ENCODE measurements at places on chromosomes 5 and 9.

DNA sequence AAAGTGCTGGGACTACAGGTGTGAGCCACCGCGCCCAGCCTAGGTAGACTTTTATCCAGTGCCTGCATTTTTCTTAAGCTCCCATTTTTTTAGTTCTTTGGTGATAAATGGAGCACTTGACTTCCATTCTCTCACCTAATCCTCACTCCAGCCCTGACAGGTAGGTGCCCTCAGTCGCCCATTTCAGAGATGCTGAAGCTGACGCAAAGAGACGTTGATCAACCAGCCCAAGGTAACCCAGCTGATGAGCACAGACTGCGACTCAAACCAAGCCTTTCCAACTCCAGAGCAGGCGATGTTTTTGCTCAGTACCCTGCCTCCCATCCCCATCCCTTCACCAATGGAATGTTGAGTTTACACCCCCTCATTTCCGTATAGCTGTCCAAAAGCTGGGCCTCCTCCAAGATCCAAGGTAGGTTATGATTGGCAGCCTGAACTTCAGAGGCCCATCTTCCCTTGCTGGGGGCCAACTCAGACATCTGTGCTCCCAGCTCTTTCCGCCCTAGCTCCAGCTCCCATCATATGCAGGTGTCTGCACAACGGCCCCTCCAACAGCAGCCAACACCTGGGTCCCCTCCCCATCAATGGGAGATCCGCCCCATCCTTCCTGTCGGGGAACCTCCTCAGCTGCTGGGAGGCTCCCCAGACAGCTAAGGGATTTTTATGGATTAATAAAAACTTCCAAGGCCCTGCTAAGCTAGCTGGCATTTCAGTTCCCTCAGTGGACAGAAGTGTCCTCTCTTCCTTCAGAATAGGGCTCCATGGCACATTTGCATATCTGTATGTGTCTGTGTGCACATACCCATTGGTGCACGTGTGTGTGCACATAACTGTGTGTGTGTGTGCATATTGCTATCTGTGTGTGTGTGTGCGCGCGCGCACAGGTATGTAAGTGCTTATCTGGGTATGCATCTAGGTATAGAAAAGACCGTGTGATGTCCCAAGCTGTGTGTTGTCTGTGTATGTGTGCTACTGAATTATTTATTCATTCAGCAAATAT is 39.3 kb upstream of the VDAC1 start:
- DNase-seq = no peak

- no peak for DNase-seq
Observed at GRCh38 chr5:135348918-135349317, 50.1 kb downstream of the MACROH2A1 start.

GRCh38 chr5:171427318-171428167 is 8.1 kb downstream of the FGF18 start:
- no peak for DNase-seq

DNA sequence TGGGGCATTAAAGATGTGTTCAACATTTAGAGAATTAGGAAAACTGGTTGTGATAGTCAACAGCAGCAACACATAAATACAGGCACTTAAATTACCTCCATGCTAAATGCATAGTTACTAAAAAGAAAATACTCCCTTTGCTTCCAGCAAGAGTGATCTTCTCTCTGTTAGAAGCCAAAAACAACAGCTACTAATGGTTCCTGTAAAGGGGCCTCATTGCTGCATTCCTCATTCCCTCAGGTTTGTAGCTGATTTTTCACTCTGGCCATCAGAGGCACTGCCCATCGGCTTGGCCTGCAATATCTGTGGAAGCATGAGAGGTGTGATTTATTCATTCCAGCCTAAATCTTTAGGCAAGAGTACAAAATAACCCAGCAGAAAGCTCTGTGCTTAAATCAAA is 466.0 kb upstream of the ADAMTS16 start:
- no peak for DNase-seq

- no peak for DNase-seq
Observed at GRCh38 chr5:83353774-83354173, 117.8 kb upstream of the VCAN start.

DNA sequence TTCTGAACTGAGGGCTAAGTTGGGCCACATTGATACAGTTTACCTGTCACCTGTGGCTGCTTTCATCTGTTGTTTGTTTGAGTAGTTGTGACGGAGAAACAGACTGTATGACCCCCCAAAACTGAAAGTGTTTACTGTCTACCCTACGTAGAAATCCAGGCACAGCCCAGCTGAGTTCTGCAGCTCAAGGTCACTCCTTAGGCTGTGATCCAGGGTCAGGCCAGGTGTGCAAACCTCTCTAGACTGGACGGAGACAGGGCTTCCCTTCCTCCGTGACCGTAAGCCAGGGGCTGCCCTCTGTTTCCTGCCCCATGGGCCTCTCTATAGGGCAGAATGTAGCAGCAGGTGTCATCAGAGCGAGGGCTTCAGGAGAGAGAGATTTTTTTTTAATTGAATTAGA is 207.9 kb upstream of the OTULINL start:
- DNase-seq = no peak

DNA sequence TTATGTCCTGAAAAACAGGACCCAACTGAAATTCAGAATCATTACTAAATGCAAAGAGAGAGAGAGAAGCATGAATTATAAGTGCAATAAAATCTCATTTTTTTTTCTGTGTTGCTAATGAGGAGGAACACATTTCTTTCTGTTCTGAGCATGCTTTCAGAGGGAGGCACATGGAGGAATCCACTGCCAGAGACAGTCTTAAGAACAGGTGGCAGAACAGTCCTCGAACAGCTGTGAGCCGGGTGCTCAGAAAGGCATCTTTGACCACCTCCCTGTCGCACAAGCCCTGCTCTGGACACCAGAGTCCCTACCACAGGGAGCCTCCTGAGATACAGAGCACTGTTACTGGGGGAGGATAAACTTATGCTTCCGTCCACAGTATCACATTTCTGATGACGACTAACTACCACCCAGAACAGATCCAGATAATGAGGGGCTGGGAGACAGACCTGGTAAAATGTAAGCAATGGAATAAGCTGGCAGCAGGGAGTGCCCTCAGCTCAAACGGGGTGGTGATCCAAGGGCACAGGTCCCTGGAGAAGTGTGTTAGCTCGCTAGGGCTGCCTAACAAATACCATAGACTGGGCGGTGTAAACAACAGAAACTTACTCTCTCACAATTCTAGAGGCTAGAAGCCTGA is 134.0 kb downstream of the SLC1A3 start:
- DNase-seq = no peak

DNA sequence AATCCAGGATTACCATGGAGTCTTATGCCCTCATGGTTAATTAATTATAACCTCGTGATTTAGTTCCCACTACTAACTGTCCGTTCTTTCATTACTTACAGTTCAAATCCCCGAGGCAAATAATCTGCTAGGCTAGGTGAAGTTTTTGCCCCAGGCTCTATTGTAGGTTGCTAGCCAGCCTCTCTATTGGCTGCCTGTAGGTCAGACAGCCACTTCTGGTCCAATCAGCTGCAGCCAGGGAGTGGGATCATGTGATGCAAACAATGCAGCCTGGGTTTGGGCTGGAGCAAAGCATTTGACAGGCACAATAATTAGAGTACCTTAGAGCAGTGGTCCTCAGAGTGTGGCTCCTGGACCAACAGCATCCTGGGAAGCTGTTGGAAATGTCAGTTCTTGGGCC is 17.7 kb downstream of the TMEM252 start:
- no peak for DNase-seq

GRCh38 chr9:92634712-92635605 is 35.0 kb downstream of the IPPK start:
- DNase-seq = peak; percentile 20

DNA sequence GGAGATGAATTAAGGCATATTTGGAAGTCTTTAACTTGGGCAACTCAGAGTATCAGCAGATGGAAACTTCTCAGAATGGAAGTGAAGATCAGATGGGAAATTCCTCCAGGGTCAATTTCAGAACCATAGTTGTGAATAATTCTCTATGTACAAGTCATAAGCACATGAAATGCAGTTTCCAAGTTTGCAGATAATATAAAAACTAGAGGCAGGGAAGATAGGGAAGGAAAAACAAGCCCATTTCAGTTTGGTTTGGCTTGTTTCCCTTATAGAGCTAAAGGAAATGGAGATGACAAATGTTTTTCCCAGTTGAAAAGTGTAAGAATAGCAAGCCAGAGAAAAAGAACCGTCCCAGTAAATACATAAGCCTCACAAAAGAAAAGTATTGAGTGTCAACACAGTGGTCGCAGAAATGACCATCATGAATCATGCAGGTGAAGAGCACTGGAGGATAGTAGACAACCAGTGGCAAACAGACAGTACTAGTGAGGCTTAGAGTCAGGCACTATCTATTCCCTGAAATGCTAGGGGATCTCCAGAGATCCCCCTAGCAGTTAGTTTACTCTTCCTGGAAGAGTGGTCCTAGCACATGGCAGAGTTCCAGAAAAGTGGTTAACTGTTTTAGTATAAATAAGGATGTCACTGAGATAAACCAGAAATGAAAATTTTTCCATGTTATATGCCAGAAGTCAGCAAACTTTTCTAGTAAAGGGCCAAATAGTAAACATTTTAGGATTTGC is 245.9 kb downstream of the SAXO1 start:
- DNase-seq = no peak

GRCh38 chr5:124995421-124995820 is 249.0 kb upstream of the ZNF608 start:
- DNase-seq = no peak

DNA sequence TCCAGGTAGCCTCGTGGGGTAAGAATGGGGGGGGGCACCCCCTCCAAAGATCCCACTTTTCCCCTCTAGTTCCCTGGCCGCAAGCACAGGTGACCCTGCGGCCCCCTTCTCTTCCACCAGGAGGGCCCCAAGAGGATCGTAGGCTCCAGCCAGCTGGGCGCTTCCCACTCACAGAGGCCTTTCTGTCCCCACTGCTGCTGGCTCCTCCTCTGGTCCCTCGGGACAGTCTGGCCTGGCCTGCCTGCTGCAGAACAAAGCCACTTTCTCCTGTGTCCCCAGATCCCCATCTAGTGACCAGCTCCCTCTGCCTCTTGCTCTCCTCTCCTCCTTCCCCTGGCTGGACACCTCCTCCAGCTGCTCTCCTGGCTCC is 534 bp upstream of the SAPCD2 start:
- no peak for DNase-seq

DNA sequence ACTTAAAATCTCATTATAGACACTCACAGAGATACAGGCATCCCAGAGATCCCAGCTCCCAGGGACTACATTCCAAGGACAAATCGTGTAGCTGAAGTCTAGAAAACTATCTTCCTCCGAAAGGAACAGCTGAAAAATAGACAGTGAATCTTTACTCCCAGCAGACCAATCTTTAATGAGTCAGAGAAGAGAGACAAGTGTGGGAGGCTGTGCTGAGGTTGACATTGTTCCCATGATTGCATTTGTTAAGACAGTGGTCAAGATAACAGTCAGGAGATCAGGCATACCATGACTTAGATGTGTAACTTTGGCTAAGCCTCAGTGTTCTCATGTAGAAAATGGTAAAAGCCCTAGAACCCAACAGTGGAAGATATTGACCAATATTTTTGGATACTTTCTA is 120.7 kb downstream of the PAPPA start:
- DNase-seq = no peak

GRCh38 chr5:118596255-118596654 is 392.1 kb downstream of the DTWD2 start:
- no peak for DNase-seq

GRCh38 chr9:35847792-35848572 is 19.0 kb downstream of the TMEM8B start:
- DNase-seq = no peak

DNA sequence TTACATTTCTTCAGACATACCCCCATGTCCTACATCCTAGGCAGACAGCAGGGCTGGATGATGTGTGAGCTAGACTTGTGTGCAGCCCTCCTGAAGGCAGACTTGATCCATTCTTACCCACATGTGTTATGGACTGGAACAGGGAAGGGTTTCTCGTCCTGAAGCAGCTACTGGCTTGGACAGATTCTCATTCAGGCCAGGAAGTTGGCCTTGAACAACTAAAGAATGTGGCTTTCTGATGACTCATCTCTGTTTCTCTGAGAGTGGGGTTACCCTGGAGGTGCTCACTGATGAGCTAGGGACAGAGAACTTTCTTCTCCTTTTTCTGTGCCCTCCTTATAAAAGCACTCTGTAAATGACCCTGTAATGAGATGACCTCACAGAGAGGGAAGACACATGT is 246.5 kb downstream of the PCSK5 start:
- DNase-seq = no peak

- DNase-seq = no peak
Observed at GRCh38 chr5:128597156-128597555, 59.1 kb upstream of the FBN2 start.

- DNase-seq = no peak
Observed at GRCh38 chr5:73170522-73170921, 2.5 kb upstream of the TMEM174 start.

DNA sequence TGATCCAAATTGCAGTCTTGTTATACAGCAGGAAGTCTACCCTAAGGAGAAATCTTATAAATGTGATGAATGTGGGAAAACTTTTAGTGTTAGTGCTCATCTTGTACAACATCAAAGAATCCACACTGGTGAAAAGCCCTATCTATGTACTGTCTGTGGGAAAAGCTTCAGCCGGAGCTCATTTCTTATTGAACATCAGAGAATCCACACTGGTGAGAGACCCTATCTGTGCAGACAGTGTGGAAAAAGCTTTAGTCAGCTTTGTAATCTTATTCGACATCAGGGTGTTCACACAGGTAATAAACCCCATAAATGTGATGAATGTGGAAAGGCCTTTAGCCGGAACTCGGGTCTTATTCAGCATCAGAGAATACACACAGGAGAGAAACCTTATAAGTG is 10.4 kb downstream of the ZNF189 start:
- no peak for DNase-seq

GRCh38 chr5:95988094-95988493 is 26.4 kb upstream of the ELL2 start:
- DNase-seq = no peak

- no peak for DNase-seq
Observed at GRCh38 chr5:121758615-121759014, 93.1 kb upstream of the FTMT start.

DNA sequence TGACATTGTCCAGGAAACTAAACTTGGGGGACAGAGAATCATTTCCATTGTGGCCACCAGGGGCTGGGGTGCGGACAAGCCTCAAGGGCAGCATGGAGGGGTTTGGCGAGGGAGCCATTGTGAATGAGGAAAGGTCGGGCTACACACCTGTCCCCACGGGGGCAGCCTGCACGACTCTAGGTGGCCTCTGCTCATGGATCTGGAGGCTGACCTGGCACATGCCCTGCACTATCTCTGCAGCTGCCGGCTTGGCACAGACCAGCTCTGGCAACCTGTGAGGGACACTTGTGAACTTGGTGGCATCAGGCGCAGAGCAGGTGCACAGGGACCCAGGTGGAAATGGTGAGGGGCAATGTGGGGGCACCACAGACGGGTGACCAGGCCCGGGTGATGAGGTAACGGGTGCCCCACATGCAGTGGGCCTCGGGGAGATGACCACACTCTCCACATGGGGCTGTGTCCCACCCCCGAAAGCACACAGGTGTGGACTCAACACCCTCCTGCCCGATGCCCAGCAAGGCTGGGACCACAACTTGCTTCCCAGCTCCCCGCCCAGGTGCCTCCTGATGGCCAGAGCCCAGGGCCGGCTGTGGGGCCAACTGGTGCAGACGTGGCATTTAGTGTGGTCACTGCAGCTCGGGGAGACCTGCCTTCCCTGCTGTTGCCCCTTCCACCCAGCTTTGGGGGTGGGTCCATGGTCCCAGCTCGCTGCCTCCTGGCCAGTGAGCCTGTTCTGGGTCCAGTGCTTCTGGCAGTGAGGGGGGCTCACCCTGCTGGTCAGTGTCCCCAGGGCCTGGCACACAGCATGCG is 60.9 kb upstream of the UBAC1 start:
- DNase-seq = no peak

Measured in activated T-helper 1 cell treated with Interleukin-2 at 50 U/mL for 16 hours (primary cell).